ENCODE measurements at places on chromosomes 6 and 20.

DNA sequence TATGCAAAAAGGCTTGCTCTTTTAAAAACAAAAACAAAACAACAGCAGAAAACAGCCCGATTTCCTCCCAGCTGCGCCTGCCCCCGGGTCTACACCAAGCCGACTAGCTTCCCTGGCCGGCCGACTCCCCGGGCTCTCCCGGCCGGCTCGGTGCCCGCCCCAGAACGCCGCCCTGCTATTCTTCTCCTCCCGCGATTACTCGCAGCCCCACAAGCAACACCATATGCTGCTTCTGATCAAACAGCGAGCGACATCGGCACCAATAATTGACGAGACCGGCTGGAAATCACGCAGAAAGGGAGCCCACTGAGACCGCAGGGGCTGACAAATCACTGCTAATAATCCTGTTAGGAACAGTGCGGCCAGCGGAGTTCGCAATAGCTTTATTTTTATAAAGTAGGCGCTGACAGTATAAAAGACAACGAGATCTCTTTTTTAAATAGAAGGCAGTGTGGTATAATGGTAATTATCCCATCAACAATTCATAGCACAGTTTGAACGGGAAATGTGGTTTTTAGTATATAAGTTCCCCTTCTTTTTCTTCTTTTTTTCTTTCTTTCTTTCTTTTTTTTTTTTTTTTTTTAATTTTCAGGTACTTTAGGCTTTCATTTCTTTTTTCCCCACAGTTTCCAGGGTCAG, 3.3 kb downstream of the SIM1 start:
- DNase-seq, result peak; percentile 73

DNA sequence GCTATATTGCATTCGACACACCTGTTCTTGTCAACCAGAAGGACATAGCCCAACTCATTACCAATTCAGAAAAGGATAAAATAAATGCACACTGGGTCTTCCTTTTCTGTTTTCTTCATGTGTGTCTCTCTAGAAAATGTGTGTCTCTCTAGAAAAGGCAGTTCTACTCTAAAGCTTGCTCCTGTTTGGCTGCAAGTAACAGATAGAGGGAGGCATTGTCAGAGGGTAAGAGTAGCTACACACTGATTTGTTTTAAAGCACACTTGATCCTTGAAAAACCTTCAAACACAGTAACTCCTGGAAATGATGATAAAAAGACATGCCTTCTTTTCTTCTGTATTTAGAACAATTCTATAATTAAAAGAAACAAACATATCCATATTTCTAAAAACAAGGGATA, 21.3 kb downstream of the GRM1 start:
- no peak for DNase-seq

DNA sequence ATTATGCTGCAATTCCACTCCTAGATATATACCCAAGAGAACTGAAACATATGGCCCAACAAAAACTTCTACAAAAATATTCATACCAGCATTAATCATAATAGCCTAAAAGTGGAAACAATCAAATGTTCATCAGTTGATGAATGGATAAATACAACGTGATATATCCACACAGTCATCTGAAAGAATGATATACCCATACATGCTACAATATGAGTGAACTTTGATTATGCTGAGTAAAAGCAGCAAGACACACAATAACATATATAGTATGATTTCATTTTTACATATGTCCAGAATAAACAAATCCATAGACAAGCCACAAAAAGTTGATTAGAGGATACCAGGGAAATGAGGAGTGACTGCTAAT, 30.7 kb downstream of the CDK19 start:
- DNase-seq, result no peak

DNA sequence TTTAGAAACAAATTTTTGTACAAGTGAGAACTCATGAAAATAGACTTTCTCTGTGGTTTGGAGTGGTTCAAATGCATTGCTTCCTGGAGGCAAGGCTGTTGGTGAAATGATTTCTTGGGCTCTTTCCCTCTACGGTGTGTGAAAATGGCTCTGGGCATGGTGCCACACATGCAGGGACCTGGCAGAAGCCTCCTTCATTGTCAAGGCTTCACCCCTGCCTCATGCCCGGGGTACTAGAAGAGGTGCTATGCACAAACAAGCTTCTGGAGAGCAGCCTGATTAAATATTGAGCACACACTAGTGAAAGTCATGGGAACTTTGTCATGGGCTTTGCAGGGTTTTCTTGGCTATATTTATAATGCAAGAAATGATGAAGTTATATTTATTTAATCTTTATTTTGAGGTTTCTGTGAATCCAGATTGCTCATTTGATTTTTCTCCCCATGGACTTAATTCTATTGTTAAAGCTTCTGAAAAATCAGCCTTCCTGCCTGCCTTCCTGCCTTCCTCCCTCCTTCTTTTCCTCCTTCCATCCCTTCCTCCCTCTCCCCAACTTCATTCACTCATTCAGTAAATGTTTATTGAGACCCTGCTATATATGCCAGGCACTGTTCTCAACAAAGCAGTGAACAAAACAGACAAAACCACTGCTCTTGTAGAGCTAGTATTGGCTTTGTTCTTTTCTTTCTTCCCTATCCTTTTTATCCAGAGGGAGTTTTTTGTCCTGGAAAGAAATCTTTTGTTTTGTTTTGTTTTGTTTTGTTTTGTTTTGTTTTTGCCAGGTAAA, 21.0 kb downstream of the C6orf89 start:
- DNase-seq, result no peak

DNA sequence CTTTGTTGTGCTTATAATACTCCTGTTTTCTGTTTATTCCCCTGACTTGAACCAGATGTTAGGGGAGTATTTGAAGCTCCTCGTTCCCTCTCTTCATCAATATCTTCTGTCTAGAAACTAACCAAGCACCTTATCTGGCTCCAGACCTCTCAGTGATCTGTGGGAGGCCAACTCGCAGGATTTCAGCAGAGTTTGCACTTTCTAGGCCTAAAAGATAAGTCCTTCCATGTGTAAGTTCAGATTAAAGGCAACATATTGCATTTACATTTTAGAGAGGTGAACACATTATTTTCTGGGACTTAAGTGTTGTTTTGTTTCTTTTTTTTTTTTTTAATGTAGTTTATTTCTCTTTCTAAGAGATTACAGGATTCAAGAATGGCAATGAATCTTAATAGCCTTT, 139.4 kb upstream of the AKAP12 start:
- no peak for DNase-seq

DNA sequence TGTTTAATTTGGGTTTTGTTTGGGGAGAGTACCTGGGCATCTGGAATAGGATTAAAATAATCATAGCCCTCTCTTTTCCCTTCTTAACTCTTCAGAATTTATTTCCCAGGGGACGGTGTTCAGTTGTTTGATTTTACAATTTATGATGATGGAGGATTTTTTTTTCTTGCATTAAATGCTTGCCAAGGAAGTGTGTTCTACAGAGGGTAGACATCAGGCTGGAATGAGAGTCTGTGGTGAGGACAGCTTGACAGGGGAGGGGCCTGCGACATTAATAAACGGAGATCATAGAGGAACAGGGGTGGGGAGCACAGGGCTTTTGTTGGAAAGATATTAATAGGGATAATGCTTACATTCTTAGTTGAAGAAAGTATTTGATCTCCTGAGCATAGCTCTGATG, 297.5 kb downstream of the CLIC5 start:
- DNase-seq, result peak; percentile 44

DNA sequence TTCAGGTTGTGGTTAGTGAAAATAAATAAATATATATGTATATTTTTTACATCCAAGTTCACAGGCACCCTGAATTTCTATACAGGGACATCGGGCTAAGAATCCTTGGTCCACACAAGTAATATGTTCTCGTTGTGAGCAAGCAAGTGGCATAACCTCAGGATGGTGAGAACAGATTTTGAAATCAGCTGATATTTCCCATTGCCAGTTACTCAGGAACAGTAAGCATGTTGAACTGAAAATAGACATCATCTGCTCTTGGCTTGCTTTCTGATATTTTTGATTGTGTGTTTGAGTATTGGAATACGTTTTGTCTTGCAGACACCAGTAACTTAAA, 87.7 kb downstream of the TRMT6 start:
- no peak for DNase-seq

- DNase-seq, result no peak
Observed at GRCh38 chr6:90656325-90656724, 69.5 kb upstream of the MAP3K7 start.

- no peak for DNase-seq
Observed at GRCh38 chr6:137414599-137414998, 79.6 kb downstream of the OLIG3 start.

DNA sequence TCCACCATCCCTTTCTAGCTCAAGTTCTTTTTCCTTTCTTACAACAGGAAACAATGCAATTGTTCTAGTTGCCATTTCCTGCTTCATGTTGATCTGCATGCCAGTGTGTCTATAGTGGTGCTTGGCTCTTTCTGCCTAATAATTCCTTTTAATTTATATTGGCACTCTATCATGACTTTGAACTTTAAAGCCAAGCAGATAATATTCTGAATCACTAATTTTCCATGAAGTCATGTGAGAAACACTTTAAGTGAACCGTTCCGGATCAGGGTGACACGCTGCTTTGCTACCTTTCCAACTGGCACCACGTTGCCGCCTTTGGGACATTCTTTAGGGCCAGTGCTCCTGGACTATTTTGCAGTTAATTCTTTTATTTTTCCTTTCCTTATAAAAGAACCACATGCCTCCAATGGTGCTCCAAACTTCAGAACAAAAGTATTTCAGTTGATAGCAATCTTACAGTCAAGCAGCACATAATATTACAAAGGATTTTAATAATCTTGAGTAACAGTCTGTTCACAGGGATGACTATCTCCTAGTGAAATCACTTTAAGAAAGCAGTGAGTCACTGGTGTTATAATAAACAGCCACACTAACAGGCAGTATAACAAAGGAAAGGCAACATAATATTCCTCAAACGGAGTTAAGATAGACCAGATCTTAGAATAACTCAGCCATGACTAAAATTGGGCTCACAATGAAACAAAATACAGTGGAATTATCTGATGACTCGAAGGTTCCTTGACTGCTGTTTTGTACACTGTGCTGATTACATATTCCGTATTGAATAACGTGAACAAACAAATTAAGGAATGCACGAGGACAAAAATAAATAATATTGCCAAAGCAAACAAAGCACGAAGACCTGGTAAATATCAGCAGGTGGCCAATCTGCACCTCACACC, 19.0 kb upstream of the BLOC1S5 start:
- peak; percentile 87 for DNase-seq

GRCh38 chr6:63864061-63864460, 228.5 kb downstream of the PHF3 start:
- DNase-seq, result no peak

DNA sequence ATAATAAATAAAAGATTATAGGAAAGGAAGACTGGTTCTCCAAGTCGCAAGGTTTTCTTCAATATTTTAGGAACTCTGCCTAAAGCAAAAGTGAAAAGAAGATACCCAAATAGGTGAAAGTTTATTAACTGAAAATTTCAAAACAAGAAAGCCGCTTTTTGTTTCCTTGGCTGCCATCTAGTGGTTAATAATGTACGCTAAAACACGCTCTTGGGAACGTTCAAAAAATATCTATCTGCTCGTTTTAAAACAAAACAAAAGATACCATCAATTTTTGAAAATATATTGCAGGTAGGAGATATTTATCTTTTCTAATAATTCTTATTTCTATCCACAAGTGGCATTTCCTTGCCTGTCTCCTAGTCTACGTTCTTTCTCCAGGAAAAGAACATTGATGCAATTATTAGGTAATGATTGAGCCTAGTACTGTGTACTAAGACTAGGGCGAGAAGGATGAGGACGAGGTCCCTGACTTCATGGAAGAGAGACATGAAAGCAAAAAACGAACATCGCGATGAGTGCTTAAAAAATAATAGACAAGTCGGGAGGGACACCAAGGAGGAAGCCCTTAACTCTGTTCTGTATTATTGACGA, 97.2 kb downstream of the SPTLC3 start:
- DNase-seq, result peak; percentile 38

DNA sequence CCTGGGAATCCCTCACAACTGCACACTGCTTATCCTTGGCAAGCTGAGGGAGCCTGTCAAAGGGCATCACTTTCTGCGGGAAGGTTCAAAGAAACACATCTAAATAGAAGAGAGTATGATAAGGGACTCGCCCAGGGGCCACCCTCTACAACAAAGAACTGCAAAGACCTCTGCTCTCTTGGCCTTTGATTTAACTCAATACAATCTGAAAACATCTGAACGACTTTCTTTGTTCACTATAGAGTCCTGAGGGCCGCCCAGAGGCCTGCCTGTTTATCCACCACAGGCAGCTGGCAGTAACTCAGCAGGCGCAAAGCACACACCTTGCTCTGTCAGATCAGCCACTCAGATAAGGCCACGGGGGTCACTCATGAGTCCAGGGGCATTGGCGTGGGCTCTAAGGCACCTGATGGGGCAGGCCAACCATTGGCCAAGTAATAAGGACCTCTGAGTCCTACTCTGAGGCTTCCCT, 139.3 kb downstream of the UNC5CL start:
- DNase-seq, result no peak

DNA sequence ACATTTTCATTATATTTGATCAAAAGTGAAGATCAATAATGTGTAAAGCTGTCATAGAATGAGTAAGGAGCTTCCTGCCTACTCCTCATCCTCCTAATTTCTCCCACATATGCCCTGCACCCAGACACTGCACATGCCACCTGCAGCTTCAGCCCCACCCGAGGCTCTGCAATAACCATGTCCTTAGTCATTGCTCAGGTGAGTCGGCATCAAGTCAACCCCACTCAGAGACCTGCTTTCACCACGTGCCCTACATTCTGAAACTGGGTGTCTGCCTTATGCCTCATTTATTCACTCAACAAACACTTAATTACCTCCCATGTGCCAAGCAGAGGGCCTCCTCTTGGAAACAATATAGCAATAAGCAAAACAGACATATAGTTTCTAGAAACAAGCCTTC, 15.4 kb upstream of the TNFAIP3 start:
- no peak for DNase-seq

- no peak for DNase-seq
Observed at GRCh38 chr6:132666118-132666517, 7.1 kb upstream of the TAAR1 start.

GRCh38 chr6:74932232-74932888, 273.5 kb downstream of the COL12A1 start:
- peak; percentile 35 for DNase-seq

Measured in fibroblast of skin of right quadriceps (primary cell).